ENCODE measurements at places on chromosomes 2 and 18. TPM values are rescaled to one million over a fixed set of nuclear protein-coding genes. Genes with fewer than 3 reads are reported as not detected.

The CAVIN2 gene
- total RNA-seq = 14.3 TPM

The MOGAT1 gene
- total RNA-seq = not detected

The KCNJ3 gene
- 27.3 TPM for total RNA-seq

The ZBTB7C gene
- 10.5 TPM for total RNA-seq

The SKA1 gene
- total RNA-seq = 0.66 TPM

Data from Peyer's patch (tissue), 4 donors.